Activated CD4-positive, alpha-beta T cell treated with anti-CD3 and anti-CD28 coated beads, Interleukin-2, amount 50 U/mL, for 1 hour (primary cell): ENCODE measurements at places on chromosomes 2 and 18.

GRCh38 chr2:196399096-196399495 lies 227.7 kb upstream of the STK17B start:
- DNase-seq: no peak

- DNase-seq: no peak
Measured at GRCh38 chr18:2325308-2325849, 245.9 kb downstream of the METTL4 start.

DNA sequence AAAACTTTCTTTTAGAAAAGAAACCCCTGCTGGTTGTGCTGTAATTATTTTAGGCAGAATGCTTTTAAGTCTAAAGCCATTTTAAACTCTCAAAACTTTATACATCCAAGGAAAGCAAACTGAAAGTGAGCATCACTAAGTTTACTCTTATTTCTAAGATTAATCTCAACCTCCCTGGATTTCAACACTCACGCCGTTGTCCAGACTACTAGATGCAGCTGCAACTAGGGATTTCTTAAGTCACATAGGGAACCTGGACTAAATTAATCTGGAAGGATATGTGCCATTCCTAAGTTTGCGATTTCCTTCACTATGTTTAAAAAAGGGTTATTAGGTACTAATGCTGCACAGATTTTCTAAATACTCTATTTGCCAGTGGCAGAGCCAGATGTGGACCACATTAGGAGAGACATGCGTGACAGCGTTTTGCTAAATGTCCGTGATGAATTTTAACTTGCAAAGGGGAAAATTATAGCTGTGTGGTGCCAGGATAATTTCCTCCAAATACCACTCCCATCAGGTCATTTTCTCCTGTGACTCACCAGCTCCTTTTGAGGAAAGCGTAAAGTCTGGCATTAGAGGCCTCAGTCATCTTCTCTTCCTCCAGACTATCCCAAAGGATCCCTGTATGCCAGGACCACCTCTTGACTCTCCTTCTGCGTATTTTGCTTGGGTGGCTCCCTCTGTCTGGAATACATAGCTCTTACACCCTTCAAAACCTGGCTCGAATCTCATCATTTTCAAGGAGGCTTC lies 143.7 kb downstream of the ATL2 start:
- no peak for DNase-seq

GRCh38 chr2:158998551-158999248 lies 30.3 kb downstream of the TANC1 start:
- DNase-seq: no peak
